ENCODE measurements at places on chromosomes 5 and 9.
A peak's percentile ranks its signal among the peaks of the same experiment; 100 is the strongest.

DNA sequence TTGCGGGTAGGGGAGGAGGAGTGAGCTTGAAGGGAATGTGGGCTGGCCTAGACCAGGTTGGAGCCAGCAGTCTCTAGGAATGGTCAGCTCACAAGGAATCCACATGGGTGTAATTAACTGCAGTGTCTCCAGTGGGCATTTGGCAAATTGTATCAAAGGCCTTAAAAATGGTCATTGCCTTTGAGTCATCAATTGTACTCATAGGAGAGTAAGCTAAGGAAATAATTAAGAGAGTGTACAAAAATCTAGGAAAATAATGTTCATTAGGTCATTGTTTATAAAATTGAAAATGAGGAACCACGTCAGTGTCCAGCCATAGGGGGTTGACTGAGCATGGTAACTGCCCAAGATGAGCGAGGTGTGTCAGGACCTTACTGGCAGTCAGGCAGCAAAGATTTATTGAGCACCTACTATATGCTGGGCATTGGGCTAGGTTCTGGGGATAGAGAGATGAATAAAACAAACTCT, 29.8 kb upstream of the RPL26L1 start:
- DNase-seq: no peak

DNA sequence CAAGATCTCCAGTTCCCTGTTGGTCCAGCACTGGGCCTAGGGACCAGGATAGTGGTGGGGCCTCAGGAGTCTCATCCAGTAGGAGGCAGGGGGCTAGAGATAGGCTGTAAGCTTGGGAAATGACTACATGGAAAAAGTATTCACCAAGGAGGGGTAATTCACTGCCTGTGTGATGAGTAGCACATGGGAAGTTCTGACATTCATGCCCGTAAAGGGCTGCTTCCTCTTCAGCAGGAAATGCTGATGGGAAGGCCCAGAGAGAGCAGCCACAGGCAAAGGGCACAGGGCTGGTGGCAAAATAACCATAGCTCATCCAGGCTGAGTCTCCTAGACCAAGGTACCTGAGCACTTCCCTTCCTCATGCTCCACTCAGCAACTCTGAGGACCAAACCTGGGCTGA, 23.1 kb upstream of the FRRS1L start:
- DNase-seq: no peak

DNA sequence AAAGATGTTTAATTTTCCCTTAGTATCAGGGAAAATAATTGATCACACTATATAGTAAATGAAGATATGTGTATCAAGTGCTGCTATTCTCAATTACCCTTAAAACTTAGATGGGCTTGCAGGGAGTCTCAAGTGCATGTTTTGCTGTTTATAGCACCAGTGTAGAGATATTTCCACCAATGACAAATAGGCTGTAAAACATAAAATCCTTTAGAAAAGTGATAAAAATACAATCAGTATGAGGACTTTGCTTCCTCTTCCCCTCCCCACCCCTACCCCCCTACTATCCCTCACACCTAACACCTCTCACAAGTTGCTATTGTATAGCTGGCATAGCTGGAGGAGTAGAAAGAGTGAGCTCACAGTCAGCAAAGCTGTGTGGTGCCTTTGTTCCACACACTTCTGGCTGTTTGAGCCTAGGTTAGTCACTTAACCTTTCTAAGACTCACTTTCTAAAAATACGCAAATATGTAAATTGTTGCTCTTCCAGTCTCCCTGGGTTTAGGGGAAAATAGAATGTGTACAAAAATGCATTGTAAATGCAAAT, 93.1 kb downstream of the PDE4D start:
- no peak for DNase-seq

DNA sequence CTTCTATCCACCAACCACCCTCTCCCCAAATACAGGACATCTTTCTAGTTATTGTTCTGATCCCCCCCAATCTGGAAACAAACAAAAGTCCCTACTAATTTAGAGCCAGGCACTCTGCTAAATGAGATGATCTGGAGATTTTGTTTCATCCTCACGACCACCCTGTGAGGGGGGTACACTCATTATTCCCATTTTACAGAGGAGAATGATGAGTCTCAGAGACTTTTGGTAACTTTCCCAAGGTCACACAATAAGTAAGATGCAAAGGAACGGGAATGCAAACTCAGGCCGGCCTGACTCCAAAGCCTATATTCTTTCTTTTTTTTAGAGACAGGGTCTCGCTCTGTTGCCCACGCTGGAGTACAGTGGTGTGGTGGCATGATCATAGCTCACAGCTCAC, 9.4 kb downstream of the PDGFRB start:
- no peak for DNase-seq

GRCh38 chr9:107142430-107142829, 140.6 kb upstream of the RAD23B start:
- DNase-seq: no peak

- DNase-seq: no peak
These were observed 2.6 kb downstream of the C9orf40 start for GRCh38 chr9:74949859-74950855.

DNA sequence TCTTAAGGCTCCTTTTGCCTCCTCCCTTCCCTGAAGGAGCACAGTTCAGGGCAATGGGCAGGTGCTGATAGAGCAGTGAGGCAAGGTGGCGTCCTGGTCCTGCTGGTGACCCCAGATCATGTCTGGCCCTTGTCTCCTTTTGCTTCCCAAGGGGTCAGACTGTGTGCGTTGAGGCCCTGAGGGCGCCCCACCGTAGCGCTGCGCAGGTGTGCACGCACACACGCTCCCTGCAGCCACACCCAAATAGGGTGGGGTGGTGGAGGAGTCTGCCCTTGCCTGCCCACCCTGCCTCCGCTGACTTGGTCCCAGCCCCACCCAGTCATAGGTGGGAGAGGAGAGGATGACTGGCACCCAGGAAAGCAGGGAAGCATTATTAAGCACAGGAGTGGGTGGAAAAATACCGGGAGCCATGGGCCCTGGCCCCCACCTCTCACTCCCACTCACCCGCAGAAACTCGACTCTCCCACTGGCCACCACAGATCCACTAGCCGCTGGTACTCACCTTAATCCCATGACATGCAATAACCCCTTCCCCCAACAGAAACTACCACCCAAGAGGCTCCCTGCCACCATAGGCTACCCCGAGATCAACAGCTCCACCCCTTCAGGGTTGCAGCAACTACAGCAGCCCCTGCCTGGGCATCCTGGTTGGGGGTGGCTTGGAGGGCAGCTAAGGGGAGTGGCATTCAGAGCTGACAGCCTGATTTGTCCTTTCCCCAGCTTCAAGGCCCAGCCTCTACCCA, 16.7 kb downstream of the PDLIM4 start:
- peak; percentile 81 for DNase-seq

- no peak for DNase-seq
These were observed 133.8 kb downstream of the SPOCK1 start for GRCh38 chr5:137365126-137365865.

DNA sequence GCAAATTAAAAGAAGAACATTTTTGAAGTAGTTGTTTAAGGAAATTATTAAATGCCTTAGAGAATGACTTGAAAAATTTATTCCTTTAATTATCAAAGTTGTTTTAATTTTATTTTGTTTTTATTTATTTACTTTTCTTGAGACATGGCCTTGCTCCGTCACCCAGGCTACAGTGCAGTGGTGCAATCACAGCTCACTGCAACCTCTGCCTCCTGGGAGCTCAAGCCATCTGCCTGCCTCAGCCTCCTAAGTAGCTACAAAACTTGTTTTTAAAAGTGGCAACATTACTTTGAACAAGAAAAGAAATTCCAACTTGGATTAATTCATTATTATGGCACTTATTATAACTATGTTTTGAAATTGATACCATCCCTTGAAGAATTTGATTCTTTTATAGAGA, 29.0 kb downstream of the CDO1 start:
- no peak for DNase-seq

DNA sequence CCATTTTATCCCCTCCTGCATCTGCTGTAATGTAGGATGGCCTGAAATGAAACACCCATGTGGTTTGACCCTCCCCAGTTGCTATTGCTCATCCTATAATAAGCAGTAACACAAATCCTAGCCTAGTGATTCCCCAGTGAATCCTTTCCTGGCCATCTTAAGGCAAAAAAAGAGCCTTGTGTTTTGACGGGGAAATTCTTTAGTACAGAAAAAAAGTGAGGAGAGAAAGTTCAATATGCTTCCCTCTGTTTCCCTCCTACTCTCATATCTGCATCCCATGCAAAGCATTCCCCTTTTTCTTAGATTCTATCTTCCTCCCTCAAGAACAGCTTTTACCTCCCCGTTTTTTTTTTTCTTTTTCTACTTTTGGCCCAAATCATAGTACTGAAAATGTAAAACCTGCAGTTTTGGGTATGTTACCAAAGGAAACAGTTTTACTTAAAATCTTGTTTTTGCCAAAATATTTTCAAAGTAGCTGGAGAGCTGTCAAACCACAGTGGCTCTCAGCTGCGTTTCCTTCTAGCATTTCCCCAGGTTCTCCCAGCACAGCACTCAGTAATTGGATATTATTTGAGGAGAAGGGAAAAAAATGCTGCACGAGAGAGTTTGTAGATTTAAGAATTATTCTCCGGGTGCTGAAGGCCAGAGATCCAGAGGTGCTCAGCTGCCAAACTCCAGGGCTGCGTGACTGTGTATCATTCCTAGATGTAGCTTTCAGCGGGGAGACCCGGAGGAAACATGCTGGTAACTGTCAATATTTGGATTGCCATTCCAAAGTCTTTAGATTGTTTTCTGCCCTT, 321.4 kb downstream of the NPR3 start:
- DNase-seq: no peak

GRCh38 chr5:158273035-158273434, 414.1 kb upstream of the CLINT1 start:
- DNase-seq: no peak

Measured in small intestine (tissue), 16 donors.